ENCODE measurements at places on chromosomes 3 and 15. TPM values are rescaled to one million over a fixed set of nuclear protein-coding genes. Genes with fewer than 3 reads are reported as not detected.
A peak's percentile ranks its signal among the peaks of the same experiment; 100 is the strongest.

The DNAJA4 gene
- 47.0 TPM for total RNA-seq

DNA sequence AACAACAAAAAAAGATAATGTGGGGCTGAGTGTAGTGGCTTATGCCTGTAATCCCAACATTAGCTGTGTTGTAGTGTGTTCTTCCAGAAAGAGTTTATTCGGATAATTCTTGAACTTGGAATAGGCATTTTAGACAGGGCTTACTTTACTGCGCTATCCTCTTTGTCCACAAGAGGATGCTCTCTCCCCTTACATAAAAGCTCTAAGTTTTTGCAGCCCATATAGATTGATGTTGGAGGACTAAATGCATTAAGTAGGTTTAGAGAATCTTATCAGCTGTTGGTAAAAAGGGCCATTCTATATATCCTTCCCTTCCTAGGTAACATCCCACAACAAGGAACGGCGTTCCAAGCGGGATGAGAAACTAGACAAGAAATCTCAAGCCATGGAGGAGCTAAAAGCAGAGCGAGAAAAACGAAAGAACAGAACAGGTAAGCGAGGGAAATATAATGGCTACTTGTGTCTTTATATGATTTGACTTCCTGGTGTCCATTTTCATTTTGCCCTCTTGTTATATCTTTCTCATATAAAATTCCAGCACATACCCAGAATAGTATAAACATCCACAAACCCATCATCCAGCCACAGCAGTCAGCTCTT is 27.8 kb upstream of the ITPKA start:
- H3K27ac ChIP-seq: no peak overlapping the region
- peaks cover 47% of the 10 kb centered on the region for H3K36me3 ChIP-seq

- no peaks in the 10 kb centered on the region for H3K27me3 ChIP-seq
- DNase-seq: no peak
- peaks cover 10% of the 10 kb centered on the region for H3K4me1 ChIP-seq
- H3K4me3 ChIP-seq: no peak overlapping the region
- peak overlapping the region; percentile 41 for H3K27ac ChIP-seq
Observed at GRCh38 chr3:70982284-70982683, 601.2 kb downstream of the FOXP1 start.

- no peaks in the 10 kb centered on the region for H3K4me1 ChIP-seq
- H3K27ac ChIP-seq: no peak overlapping the region
- H3K4me3 ChIP-seq: no peak overlapping the region
- H3K36me3 ChIP-seq: no peaks in the 10 kb centered on the region
- H3K27me3 ChIP-seq: peaks cover 3% of the 10 kb centered on the region
Observed at GRCh38 chr15:100775581-100776185, 103.9 kb upstream of the ALDH1A3 start.

The STAB1 gene
- 1.5 TPM for total RNA-seq

The BCHE gene
- total RNA-seq: not detected

The TRIM59 gene
- 16.4 TPM for total RNA-seq

The SUSD5 gene
- not detected for total RNA-seq

The GHRL gene
- total RNA-seq: 1.1 TPM

GRCh38 chr3:138971766-138972320 is 24.8 kb downstream of the FOXL2NB start:
- peaks cover 14% of the 10 kb centered on the region for H3K27me3 ChIP-seq
- no peak overlapping the region for H3K27ac ChIP-seq
- no peak overlapping the region for H3K4me3 ChIP-seq
- no peaks in the 10 kb centered on the region for H3K4me1 ChIP-seq

DNA sequence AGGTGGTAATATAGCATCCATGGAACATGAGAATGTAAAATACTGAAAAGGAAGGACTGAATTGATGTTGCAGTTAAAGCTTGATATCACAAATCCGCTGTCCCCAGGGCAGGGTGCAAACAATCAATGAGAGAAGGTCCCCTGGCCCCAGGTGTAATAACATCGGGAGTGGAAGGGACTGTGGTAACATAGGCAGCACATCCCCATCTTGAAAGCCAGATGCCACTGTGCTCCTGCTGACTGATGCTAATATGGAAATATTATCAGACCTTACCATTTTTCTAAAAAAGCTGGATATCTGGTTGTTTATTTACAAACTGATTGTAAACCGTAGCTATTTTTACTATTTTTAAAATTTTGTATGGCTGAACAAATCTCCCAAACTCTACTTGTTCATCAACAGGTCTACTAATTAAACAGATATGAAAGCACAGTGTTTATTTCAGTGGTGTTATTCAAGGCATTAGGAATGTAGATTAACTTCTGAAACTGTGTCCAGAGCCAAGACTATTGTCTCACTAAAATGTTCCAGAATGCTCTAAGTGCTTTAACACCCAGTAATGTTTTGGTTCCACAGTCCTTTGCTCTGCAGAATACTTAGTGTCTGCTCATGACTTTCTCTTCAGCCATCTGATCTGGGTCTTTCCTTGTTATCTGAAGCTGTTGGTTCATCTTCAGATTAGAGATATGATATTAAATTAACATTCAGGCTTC is 386.0 kb upstream of the RARB start:
- DNase-seq: no peak
- H3K27me3 ChIP-seq: no peaks in the 10 kb centered on the region
- H3K4me3 ChIP-seq: no peak overlapping the region

GRCh38 chr15:45276831-45277230 is 24.8 kb downstream of the SLC28A2 start:
- peaks cover 16% of the 10 kb centered on the region for H3K4me1 ChIP-seq
- H3K36me3 ChIP-seq: no peaks in the 10 kb centered on the region
- no peaks in the 10 kb centered on the region for H3K27me3 ChIP-seq
- H3K4me3 ChIP-seq: no peak overlapping the region
- no peak overlapping the region for H3K27ac ChIP-seq
